Calu3 (cell line): ENCODE measurements at places on chromosomes 1 and 21. TPM values are rescaled to one million over a fixed set of nuclear protein-coding genes. Genes with fewer than 3 reads are reported as not detected.

DNA sequence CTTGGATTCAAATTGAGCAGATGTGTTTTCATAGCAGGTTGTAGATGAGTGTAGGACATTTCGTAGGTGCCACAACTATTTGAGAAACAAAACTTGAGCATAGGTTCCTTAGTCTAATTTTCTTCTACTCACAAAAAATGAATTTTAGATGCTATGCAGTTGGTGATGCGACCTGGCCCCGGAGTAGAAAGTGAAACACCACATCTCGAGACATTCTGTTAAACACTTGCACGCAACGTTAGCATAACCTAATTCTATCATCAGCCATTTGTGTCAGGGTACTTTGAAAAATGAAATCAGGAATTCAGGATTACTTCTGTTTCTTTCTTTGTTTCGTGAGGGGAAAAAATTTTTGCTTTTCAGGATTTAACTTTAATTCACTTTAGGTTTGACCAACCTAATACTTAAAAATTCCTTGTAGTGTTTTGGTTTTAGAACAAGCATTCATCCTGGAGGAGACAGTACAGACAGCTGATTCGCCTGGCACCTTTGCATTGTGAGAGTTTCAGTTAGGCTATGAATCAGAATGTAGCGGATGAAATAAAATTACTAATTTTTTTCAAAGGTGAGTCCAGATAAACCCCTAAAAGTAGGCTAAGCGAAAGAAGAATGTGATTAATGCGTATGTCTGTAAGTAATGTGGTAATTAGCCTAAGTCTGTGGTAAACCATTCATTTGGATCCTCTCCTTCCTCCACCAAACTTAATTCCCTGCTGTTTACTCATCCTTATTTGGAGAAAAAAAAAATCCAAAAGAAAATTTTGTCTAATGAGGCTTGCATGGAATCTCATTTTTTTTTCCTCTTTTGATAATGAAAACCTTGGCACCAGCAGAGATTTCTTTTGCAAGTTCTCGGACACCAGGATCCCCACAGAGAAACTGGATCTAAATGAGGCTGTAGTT lies 44.9 kb downstream of the MAP3K21 start:
- no peak for DNase-seq

GRCh38 chr1:157173900-157174410 lies 35.8 kb upstream of the ETV3 start:
- no peak for DNase-seq

- no peak for DNase-seq
These were observed 40.0 kb upstream of the LRRC3 start for GRCh38 chr21:44415073-44416025.

DNA sequence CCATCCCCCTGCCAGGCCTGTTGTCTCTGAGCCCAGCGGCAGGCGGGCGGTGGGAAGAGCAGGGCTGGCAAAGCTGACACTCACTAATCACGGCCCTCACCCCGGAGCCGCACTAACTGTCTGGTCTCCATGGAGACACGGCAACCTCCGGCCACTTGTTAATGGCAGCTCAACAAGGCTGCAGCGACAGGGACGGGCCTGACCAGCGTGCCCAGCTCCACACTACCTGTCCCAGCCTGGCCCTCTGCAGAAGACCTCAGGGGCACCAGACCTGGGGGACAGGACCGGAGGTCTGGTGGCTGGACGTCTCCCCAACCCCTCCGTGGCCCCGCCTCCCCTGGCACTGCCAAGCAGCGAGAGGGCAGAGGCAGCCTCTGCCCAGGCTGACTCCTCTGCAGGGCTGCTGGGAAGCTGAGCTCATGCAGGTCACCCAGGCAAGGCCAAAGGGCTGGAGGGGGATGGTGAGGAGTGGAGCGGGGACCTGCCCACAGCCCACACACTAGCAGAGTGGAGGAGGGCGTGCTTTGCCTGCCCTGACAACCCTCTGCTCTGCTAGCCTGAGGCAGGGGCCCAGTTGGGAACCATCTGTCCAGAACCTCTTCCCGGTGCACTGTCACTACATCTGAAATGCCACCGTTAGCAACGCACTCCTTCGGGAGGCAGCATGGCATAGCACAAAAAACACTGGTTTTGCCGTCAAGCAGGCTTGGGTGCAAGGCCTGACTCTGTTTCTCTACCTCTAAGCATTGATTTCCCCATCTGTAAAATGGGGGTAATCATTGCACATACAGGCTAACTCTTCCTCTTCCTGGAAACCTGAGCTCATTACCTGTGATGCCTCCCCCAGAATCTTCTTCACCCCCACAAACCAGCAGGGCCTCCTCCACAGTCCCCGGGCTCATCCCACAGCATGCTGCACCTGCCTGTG lies 29.6 kb upstream of the WASF2 start:
- DNase-seq, result no peak

DNA sequence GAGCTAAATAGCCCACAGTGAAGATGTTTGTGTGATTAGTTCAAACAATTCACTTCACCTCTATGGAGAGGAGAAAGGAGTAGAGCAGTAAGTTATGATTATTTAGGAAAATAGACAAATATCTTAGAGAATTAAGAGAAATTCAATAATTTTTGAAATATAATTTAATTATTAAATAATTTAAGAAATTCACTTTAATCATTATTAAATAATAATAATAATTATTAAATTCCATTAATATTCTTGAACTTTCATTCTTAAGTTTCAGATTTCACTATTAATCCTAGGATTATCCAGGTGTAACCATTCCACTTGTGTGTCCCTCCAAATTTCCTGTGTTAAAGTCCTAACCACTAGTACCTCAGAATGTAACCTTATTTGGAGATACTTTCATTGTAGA lies 58.9 kb upstream of the RGS18 start:
- DNase-seq, result no peak

DNA sequence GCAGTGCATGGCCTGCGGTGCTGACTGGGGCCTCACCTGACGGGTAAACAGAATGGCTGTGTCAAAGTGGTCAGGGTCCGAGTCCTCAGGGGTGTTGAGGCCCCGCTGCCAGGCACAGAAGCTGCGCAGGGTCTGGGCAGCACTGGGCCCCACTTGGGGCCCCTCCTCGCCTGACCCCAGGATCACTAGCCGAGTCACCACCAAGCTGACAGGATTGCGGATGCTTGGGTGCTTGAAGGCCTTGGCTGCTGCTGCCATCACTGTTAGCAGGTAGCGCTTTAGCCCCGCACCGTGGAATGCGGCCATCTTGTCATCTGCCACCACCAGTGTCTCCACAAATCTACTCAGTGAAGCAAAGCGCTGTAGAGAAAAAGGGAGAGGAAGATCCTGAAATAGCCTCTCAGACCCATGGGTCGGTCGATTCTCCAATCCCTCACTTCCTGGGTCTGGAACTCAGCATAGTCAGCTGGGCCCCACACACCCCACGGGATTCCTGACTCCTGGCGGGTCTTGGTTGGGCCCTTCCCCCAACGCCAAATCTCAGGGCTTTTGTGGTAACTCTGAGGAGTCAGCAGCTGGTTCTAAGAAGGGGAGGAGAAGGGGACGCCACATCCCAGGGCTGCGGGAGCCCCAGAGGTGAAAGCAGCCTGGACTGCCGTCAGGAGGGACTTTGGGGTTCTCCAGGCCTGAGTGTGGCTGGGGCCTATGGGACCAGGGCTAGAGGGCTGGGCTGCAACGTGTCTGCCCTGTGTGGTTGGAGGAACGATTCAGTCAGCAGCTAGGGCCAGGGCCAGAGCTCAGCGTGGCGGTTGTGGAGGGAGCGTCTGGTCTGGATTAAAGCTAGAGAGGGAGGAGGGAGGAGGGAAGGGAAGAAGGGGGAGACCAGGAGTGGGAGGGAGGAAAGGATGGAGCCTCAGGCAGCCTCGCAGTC lies 2.1 kb downstream of the ADAMTS4 start:
- no peak for DNase-seq

GRCh38 chr1:186152620-186153239 lies 222.3 kb downstream of the TPR start:
- DNase-seq, result peak; percentile 54

- DNase-seq, result no peak
These were observed 1043.6 kb upstream of the ADGRL4 start for GRCh38 chr1:80050085-80050484.

GRCh38 chr1:183000167-183000962 lies 22.9 kb upstream of the LAMC1 start:
- no peak for DNase-seq

- DNase-seq, result no peak
These were observed 34.0 kb upstream of the GADD45A start for GRCh38 chr1:67651031-67651430.

GRCh38 chr1:4880626-4881025 lies 226.2 kb downstream of the AJAP1 start:
- DNase-seq, result no peak

DNA sequence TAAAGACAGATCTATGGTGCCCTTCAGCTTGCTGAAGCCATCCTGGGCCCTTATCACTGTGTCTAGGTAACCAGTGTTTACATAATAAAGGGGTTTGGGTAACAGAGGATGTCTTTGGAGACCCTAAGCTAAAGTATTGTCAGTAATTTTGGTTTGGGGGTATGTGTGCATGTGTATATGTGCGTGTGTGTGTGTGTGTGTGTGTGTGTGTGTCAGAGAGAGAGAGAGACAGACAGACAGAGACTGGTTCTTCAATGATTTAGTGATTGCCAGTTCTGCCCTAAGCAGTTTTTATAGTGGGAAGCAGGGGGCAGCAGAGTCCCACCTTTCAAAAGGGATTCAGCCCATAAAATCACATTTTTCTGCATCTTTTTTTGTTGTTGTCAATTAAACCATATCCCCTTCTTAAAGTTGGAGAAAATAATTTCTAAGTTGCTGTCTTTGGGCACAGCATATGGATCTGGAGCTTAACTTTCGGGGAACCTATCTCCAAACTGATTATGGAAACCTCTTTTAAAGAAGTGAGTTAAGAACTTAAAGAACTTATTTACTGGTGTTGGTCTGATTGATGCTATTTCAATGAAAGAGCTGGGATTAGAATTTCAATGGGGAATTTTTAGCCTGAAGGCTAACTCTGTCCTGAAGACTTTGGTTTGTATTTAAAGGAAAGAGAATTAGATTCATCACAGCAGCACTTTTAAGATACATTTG lies 51.1 kb downstream of the ZNF326 start:
- peak; percentile 24 for DNase-seq

GRCh38 chr1:157138220-157139051 lies at the start of gene ETV3:
TSS of gene ETV3 (minus strand) at chr1:157138395. CDS start at chr1:157136352, 2,043 bp downstream.
- DNase-seq, result peak; percentile 96

GRCh38 chr1:41482001-41482765 lies 2.3 kb downstream of the EDN2 start:
- DNase-seq, result peak; percentile 67

DNA sequence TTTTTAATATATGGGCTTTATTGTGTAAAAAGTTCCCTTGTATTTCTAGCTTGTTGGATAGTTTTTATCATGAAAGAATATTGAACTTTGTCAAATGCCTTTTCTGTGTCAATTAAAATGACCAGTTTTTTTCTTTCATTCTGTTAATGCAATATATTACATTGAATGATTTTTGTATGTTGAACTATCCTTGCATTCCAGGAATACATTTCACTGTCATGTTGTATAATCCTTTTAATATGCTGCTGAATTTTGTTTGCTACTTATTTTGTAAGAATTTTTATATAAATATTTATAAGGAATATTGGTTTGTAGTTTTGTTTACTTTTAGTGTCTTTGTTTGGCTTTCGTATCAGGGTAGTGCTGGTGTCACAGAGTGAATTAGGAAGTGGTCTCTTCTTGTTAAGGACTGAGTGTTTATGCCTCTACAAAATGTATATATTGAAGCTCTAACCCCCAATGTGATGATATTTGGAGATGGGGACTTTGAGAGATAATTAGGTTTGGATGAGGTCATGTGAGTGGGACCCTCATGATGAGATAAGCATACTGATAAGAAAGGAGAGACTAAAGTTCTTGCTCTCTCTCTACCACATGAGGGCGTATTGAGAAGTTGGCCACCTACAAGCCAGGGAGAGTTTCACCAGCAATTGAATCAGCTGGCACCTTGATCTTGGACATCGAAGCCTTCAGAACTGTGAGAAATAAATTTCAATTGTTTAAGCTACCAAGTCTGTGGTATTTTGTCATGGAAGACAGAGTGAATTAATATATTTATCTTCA lies 12.0 kb upstream of the SLAMF6 start:
- no peak for DNase-seq

- DNase-seq, result no peak
These were observed 109.0 kb downstream of the ZMYM4 start for GRCh38 chr1:35377555-35377954.

GRCh38 chr1:26907071-26907917 lies 6.5 kb downstream of the NR0B2 start:
- DNase-seq, result peak; percentile 62

Gene GPR61
- total RNA-seq, result not detected in 2 replicates

Gene RIPPLY3
- 0.17 and 0.40 TPM in 2 replicates for total RNA-seq

Gene SPAG17
- 0.33 and 1.3 TPM in 2 replicates for total RNA-seq

Gene TOE1
- total RNA-seq, result 14.2 TPM in 2 replicates

Gene P3H1
- total RNA-seq, result 27.9 and 35.1 TPM in 2 replicates

Gene MANEAL
- 28.1 and 28.6 TPM in 2 replicates for total RNA-seq

Gene MAP10
- total RNA-seq, result 1.5 and 1.9 TPM in 2 replicates

Gene SYT14
- 1.7 and 2.1 TPM in 2 replicates for total RNA-seq

Gene TNFRSF8
- total RNA-seq, result not detected in 2 replicates

Gene PDIK1L
- 11.4 and 11.9 TPM in 2 replicates for total RNA-seq

Gene LCE1D
- total RNA-seq, result not detected in 2 replicates

Gene GFI1
- total RNA-seq, result 0.31 and 0.47 TPM in 2 replicates

Gene ELAPOR1
- total RNA-seq, result 0.45 TPM in 1 of 2 replicates, not detected in the other

Gene CA6
- not detected in 2 replicates for total RNA-seq

Gene OXCT2
- 1.0 and 1.3 TPM in 2 replicates for total RNA-seq
